ENCODE measurements at places on chromosomes 3 and 15.
A peak's percentile ranks its signal among the peaks of the same experiment; 100 is the strongest.

GRCh38 chr3:166462891-166463470 is 625.8 kb upstream of the BCHE start:
- DNase-seq, result no peak

DNA sequence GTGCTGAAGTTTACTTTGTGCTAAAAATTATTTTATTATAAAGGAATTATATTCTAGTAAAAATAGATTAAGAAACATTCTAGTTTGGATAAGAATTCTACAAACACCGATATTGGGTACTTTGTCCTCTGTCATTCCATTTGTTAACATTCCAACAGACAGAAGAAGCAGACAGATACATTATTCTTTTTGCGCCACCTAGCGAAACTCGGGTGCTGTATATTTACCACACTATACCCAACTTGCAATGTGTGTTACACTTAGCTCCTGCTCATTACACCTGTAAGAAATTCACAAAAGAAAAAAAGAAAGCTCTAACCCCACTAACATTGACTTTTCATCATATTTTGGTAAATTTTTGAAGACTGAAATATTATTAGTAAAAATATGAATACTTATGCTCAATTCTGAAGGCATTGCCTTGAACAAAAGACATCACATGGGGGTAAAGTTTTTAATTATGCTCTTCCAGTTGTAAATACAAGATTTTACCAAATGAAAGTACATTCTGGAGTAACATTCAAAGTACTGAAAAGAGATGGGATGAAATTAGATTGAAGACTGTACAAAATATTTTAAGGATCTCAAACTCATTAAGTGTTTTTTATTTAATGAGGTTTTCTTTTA is 136.5 kb upstream of the MLF1 start:
- peak; percentile 69 for DNase-seq

DNA sequence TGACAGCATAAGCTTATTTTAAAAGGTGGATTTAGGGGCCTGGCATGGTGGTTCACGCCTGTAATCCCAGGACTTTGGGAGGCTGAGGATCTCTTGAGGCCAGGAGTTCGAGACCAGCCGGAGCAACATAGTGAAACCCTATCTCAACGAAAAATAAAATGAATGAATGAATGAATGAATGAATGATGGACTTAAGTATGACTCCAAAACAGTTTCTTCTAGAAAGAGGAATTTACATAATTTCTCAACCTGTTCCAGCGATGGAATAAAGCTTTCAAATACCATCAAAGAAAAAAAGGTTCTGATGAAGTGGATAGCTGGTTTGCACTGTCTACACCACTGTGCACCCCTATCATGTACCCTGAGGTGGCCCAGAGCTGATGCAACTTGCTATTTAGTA is 20.1 kb upstream of the NR2C2 start:
- no peak for DNase-seq

- DNase-seq, result peak; percentile 61
Measured at GRCh38 chr3:176430244-176431037, 766.8 kb downstream of the TBL1XR1 start.

- DNase-seq, result peak; percentile 69
Measured at GRCh38 chr15:57079931-57080620, 161.6 kb downstream of the TCF12 start.

DNA sequence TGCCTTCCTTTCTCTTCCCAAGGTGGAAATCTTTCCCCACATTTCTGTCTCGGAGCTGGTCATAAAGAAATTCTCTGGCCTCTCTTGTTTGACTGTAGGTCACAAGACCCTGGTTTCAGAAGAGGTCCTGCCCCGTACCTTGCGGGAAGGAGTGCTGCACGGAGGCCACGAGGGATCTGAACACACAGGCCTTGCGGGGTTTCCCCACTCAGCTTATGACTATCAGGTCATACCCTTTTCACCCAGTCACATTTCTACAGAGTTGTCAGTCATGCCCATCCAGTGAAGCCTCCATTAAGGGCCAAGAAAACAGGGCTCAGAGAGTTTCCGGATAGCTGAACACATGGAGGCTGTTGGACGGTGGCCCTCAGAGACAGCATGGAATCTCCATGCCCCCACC is 54.7 kb upstream of the ATP13A3 start:
- no peak for DNase-seq

DNA sequence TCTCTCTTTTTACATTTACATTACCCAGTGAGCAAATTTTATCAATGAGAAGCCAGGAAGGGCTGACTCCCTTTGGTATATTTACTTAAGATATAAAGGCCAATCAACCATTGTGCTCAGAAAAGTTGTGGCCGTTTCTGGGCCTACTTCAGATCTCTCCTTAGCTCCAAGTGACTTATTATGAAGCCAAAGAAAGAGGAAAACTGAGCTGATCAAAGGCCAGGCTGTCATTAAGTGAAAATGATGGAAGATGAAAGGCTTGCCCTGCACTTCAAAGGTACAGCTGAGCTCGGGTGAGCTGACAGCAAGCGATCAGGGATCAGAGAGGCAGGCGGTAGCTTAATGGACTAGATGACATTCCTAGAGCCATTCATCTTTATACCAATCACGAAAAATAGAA is 24.8 kb downstream of the VGLL4 start:
- no peak for DNase-seq

GRCh38 chr15:27576576-27576975 is 522.5 kb downstream of the OCA2 start:
- DNase-seq, result no peak

GRCh38 chr15:25171111-25171811 is 216.5 kb downstream of the SNRPN start:
- DNase-seq, result no peak

DNA sequence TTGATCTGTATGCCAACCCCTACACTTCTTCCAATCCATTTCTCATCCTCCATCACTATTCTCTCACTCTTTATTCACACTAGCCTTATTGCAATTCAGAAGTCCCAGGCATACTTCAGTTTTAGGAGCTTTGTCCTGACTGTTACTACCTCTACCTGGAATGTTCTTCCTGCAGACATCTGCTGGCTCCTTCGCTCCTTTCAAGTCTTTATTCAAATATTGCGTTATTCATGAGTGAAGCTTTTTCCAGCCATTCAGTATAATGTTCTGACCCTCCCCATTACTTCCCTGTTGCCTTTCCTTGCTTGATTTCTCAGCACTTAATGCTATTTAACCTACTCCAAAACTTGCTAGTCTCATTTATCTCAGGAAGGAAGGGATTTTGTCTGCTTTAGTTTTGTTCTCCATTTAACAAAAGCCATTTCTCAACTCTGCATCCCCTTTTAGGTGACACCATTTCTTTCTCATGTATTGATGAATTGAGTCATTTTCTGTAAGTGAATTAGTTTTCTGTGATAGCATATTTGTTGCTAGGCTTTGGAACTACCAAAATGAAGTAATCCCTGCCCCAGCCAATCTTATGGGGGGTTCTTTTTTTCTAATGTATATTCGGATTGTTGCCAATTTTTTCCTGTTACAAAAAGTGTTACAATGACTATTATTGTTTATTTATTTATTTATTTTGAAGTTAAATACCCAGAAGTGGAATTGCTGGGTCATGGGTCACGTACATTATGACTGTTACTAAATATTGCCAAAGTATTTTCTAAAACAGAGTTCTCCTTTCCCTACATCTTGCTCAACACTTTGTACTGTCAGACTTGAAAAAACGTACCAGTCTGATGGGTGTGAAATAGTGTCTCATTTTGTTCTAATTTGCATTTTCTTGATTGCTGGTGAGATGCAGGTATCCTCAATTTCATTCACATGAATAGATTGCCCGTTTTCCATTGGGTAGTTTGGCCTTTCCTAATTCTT is 9.4 kb downstream of the ATP11B start:
- no peak for DNase-seq

DNA sequence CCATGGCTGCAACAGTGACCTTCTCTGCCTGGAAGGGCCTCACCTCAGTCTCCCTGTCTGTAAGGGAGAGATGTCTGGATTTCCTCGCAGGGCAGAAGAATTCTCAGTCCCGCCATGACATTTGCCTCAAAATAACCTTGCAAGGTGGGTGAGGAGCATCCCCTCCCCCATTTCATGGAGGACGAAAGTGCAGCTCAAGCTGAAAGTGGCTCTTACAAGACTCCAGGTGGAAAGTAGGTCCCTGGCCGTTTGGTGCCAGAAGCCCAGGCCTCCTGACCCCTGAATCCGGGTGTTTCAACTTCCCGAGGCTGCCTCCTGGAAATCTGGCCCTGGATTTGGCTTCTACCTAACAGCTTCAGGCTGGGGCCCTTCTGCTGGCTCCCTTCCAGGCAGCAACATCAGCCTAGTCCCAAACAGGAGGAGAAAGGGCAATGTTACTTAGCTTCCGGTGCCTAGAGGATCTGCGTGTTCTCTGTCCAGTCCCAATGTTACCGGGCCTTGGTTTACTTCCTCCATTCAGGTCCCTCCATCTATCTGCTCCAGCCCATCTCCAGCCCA is 769 bp upstream of the CSPG4 start:
- no peak for DNase-seq

DNA sequence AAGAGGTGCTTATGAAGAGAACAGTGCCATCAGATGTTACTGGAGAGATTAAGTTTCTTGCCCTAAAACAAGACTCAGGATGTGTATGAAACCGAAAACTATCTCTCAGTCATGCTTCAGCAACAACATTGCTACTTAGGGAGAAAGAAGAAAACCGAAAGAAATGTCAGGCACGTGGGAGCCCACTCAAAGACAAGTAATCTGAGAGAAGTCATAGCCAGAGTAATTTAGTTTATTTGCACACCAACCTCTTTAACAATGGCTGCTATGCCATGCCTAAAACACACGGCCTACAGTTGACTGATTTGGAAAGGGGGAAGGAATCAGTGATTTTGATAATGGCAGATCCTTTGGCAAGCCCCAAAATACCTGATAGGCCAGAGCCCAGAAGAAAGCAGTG is 162.9 kb downstream of the TIGIT start:
- DNase-seq, result no peak

GRCh38 chr3:34793057-34793456 is 846.3 kb upstream of the ARPP21 start:
- DNase-seq, result no peak

DNA sequence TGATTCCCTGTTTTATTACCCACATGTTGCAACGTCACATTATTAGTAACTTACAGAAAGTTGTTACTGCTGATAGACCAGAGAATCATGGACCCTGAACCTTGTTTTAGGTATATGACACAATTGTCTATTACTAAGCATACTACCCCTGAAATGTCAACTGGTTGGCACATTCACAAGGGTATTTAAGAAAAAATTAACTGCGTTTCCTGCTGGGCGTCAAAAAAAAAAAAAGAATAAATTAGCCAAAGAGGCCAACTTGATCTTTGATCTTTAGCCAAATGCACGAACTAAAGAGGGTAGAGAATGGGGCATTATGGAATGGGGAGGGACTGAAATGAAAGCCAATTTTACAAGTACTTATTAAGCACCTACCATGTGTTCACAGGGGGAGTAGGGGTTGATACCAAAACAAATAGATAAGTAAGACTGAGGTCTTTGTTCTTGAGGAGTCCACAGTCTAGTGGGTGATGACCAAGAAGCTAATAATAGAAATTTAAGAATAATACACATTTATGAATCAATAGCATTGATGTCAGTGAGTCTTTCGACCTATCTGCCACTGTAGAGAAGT is 17.8 kb upstream of the MUC13 start:
- no peak for DNase-seq

DNA sequence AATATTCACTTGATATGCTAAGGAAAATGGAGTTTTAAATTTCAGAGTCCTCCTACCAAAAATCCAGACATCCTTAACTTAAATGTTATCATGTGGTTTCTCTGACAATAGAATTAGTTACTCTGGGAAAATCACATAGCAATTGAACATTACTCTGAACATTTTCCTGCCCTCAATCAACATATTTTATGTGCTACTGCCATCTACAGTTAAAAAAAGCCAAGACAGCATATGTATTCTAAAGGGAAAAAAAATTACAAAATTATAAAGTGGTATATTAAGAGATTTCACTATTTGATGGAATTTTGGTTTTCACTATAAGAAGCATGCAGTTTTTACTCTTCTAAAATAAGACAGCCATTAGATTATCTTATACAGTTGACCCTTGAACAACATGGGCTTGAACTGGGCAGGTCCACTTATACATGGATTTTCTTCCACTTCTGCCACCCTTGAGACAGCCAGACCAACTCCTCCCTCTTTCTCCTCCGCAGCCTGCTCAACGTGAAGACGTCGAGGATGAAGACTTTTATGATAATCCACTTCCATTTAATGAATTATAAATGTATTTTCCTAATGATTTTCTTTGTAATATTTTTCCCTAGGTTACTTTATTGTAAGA is 122.3 kb downstream of the ATP1B3 start:
- no peak for DNase-seq

DNA sequence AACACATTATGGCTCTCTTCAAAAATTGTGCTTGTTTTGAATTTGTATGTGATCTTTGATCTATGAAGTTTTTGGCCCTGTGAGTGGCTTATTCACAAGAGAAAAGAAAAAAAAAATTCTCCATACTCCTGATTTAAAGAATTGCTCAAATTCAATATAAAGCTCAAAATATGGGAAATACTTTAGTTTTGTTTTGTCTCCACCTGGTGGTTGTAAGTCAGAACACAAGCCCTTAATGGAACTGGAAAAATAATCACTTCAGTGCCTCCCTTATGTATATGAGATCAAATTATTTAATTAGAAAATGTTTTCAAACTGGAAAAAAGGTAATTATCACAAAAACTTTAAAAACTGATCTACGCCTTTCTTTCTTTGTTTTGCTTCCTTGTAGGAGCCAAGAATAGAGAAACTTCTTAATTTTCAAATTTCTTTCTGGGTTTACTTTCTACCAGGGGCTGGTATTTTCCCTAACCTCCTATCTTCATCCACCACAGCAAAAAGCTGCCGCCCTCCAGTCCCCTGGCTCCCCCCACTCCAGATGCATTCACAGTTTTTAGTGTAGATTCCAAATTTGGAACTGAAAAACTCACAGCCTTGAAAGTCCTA is 50.6 kb downstream of the SERP1 start:
- DNase-seq, result peak; percentile 70

DNA sequence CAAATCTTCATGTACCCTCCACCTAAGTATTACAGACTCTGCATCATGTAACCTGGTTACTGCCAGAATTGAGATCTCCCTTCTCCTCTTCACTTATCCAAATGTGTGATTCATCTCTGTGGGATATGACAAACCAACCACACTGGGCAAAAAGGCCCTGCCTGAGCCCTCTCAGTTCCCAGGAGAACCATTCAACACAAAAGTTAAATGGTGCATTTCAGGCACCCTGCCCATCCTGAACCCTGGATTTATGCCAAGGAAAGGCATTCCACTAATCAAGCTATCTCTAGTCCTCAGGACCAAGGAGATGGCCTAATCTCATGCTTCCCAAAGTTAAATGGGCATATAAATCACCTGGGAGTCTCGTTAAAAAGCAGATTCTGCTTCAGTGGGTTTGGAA is 108.5 kb downstream of the TNIK start:
- no peak for DNase-seq

- no peak for DNase-seq
Measured at GRCh38 chr3:45568848-45569762, 25.4 kb upstream of the LIMD1 start.
